ENCODE measurements at places on chromosomes 7 and 10.

DNA sequence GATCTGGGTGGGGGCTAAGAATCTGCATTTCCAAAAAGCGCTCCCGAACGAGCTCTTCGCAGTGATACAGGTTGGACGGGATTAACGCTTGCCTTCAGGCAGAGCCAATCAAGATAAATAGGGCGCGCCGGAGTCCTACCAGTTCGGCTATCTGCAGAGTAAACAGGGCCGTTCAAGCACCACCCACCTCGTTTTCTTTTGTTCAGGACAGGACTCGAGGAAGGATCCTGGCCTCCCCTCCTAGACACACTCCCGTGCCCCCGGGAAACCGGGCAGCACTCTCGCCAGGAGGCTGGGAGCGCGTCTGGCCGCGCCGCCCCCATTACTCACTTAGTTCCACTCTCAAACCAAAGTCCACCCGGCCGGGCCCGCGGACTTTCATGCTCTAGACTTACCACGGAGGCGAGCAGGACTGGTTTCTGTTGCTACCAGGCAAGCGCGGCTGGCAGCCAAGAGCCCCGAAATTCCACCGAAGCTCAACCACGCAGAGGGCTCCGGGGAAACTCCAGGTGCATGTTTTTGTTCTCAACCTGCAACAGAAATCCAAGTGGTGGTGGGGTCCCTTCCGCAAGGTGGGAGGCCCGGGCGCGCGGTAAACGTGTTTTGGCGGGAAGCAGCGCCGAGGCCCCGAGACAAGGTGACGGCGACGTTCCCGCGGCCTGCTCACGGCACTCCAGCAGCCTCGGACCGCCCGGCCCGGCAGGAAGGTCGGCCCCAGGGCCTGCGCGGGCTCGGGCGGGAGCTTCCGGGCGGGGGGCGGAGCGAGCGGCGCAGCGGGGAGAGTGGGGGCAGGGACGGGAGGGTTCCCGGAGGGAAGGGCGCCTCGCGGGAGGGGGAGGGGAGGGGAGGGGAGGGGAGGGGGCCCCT is 12.7 kb downstream of the HNRNPF start:
- no peak for DNase-seq

- DNase-seq, result no peak
Measured at GRCh38 chr10:107383357-107383756, 218.9 kb upstream of the SORCS1 start.

- DNase-seq, result no peak
Measured at GRCh38 chr10:9268176-9268575, 1213.7 kb downstream of the GATA3 start.

GRCh38 chr7:103539875-103540274 is 93.9 kb upstream of the SLC26A5 start:
- DNase-seq, result no peak

DNA sequence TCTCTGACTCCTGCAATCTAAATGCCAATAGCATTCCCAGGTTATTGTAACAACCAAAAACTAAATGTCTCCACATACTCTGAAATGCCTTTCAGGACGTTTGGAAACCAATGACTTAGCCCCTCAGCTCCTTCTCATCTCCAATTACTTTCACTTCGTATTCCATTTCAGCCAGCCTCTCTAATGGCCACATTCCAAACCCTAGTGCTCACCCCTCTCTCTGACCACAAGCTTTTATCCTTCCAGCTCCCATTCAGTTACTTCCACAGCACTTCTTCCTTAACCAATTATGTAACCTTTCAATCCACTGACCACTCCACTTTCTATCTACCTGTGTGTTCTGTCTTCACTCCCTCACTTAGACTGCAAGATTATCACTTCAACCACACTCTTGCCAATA is 4.3 kb downstream of the NOC3L start:
- DNase-seq, result no peak

- DNase-seq, result no peak
Measured at GRCh38 chr10:126839094-126839761, 66.0 kb upstream of the DOCK1 start.

- DNase-seq, result no peak
Measured at GRCh38 chr10:15879058-15879457, 18.8 kb upstream of the MINDY3 start.

- no peak for DNase-seq
Measured at GRCh38 chr7:104231054-104232046, 23.5 kb upstream of the ORC5 start.
